CD4-positive, alpha-beta T cell treated with Interferon alpha-2 for 1 hour (primary cell): ENCODE measurements at places on chromosomes 13 and 19.
A peak's percentile ranks its signal among the peaks of the same experiment; 100 is the strongest.

DNA sequence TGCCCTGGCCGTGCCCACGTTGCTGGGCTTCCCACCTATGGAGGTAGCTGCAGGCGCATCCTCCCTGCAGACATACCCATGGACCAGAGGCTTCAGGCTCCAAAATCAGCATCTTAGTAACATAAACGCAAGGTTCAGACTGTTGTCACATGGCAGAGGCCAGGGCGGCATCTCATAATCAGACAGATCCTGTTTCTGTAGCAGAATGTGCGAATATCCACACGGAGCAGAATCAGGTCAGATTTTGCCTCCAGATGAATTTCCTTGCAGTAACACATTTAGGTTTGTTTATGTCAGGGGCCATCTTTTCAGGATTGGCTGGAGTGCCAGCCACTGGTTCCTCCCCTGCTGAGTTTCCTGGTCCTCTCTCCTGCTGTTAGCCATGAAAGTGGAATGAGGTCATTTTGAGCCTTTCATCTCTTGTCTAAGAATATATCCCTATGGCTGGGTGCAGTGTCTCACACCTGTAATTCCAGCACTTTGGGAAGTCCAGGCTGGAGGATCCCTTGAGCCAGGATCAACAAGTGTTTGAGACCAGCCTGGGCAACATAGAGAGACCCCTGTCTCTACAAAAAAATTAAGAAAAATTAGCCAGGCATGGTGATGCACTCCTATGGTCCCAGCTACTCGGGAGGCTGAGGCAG, 20.5 kb downstream of the SMARCA4 start:
- no peak for DNase-seq

DNA sequence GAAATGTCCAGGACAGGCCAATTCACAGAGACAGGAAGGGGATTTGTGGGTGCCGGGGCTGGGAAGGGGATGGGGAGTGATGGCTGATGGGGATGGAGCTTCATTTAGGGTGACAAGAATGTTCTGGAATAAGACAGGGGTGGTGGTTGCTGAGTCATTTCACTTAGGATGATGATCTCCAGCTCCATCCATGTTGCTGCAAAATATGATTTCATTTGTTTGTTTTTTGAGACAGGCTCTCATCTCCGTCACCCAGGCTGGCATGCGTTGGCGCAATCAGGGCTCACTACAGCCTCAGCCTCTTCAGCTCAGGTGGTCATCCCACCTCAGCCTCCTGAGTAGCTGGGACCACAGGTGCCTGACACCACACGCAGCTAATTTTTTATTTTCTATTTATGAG, 3.1 kb upstream of the JSRP1 start:
- DNase-seq, result no peak

- no peak for DNase-seq
Measured at GRCh38 chr19:43574424-43575155, 737 bp downstream of the XRCC1 start.

DNA sequence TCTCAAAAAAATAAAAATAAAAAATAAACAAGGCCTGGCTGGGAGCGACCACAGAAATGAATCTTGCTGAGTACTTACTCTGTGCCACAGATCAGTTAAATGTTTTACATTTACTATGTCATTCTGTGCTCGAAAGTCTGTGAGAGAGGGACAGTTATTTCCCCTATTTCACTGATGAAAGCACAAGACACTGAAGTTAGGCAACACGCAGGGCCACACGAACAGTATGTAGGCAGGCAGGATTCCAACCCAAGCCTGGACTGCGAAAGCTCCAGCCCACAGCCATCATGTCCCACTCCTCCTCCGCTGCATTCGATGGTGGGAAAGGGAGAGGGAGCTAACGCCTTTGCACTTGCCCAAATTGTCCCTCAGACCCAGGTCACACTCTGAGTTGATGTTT, 34.2 kb downstream of the RUBCNL start:
- DNase-seq, result peak; percentile 25

- no peak for DNase-seq
Measured at GRCh38 chr19:45716359-45717130, 14.2 kb downstream of the FBXO46 start.

DNA sequence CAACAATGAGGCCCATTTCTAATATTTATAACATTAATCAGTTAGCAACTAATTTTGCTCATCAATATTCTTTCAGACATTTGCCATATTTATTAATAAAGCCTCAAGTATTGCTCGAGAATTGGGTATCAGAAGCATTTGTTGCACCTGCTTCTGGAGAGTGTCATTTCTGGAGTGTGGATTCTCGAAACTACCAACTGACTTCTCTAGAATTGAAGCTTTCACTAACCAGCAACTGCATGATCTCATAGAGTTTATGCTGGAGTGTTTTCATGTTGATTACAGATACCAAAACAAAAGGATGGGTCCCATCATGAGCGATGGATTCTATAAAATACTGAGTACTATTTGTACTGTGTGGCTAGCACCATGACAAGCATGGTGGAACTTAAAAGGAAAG, 121.0 kb upstream of the SLC7A1 start:
- no peak for DNase-seq

GRCh38 chr13:49292742-49293486, 45.2 kb downstream of the CDADC1 start:
- DNase-seq, result no peak

GRCh38 chr13:73481886-73482445, 423.2 kb downstream of the KLF5 start:
- no peak for DNase-seq

GRCh38 chr13:23753458-23753857, 135.7 kb downstream of the MIPEP start:
- no peak for DNase-seq

GRCh38 chr13:98888222-98888889, 89.5 kb downstream of the DOCK9 start:
- no peak for DNase-seq

GRCh38 chr19:35018379-35018778, 11.9 kb upstream of the SCN1B start:
- no peak for DNase-seq

DNA sequence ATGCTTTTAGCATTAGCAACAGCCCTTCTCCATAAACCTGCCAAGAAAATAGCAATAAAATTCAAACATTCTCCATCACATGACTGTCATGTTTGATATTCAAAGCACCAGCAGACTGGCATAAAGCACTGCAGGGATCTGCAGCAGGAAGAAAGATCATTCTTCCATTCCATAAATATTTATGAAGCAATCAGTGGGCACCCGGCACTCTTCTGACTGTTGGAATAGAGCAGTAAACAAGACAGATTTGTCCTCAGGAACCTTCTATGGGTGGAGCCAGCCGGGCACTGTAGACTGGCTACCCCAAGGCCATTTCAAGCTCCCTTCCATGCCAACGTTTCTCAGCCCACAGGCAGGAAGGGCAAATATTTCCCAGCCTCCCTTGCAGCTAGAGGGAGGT, 25.5 kb downstream of the PLA2G4C start:
- DNase-seq, result no peak

DNA sequence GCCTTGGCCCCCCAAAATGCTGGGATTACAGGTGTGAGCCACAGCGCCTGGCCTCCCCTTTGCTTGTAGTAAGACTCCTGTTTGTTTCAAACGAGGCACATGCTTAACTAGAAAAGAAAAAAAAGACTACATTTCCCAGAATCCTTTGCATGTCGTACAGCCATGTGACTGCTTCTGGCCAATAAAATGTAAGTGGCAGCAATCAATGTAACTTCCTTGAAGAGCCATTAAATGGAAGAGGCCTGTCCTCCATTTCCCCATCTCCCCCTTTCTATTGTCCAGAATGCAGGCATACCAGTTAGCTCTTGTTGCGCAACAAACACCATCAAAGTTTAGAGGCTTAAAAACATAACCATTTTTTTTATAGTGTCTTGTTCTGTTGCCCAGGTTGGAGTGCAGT, 10.4 kb upstream of the GPR32 start:
- DNase-seq, result no peak

GRCh38 chr13:22175815-22176214, 504.9 kb downstream of the FGF9 start:
- no peak for DNase-seq

GRCh38 chr19:4060621-4061177, 6.0 kb downstream of the ZBTB7A start:
- DNase-seq, result no peak

DNA sequence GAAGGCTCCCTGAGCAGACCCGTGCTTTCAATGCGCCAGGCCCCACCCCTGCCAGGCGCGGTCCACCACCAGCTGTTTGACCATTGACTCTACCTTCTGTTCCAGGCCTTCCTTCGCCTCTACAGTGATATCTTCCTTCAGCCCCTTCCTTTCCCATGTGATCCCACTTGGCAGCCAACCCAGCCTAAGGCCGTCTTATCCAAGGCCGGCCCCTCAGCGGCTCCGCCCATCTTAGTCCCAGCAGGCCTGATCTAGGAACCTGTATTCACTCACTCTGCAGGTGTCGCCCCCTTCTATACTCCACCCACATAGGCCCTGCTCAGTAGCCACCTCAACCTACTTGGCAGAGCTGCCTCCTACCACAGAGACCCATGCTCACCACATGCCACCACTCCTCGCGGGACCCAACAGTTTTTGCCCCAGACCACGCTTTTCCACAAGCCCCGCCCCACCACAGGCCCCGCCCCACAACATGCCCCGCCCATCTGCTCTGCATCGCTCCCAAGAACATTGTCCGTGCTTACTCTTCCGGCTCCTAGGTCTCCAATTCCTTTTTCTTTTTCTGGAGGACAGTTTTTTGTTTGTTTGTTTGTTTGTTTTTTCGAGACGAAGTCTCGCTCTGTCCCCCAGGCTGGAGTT, 2.9 kb downstream of the RASIP1 start:
- no peak for DNase-seq

GRCh38 chr13:101985321-101985720, 416.5 kb downstream of the FGF14 start:
- no peak for DNase-seq

GRCh38 chr13:26813321-26813979, 52.9 kb upstream of the GPR12 start:
- no peak for DNase-seq

- peak; percentile 26 for DNase-seq
Measured at GRCh38 chr13:41268764-41269163, 5.4 kb upstream of the MTRF1 start.

DNA sequence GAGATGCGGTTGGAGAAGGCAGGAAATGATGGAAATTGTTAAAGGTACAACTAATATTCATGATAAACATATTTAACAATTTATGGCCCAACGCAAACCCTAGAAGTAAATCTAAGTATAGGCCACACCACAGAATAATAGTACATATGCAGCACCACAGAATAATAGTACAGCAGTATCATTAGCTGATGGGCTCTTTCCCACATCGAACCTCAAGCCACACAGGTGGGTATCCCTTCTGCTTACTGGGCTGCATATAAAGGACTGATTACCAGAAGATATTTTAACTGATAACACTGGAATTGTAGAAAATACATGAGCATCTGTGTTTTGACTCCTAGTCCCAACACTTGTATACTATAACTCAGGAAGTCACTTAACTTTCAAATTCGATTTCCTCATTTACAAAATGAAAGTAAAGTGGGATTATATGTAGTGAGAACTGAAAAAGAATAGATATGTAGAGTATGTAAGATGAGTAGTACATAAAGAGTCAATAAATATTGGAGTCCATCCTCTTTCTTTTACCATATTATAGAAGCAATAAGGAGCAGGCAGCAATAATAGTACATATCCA, 91.5 kb downstream of the TSC22D1 start:
- DNase-seq, result no peak

DNA sequence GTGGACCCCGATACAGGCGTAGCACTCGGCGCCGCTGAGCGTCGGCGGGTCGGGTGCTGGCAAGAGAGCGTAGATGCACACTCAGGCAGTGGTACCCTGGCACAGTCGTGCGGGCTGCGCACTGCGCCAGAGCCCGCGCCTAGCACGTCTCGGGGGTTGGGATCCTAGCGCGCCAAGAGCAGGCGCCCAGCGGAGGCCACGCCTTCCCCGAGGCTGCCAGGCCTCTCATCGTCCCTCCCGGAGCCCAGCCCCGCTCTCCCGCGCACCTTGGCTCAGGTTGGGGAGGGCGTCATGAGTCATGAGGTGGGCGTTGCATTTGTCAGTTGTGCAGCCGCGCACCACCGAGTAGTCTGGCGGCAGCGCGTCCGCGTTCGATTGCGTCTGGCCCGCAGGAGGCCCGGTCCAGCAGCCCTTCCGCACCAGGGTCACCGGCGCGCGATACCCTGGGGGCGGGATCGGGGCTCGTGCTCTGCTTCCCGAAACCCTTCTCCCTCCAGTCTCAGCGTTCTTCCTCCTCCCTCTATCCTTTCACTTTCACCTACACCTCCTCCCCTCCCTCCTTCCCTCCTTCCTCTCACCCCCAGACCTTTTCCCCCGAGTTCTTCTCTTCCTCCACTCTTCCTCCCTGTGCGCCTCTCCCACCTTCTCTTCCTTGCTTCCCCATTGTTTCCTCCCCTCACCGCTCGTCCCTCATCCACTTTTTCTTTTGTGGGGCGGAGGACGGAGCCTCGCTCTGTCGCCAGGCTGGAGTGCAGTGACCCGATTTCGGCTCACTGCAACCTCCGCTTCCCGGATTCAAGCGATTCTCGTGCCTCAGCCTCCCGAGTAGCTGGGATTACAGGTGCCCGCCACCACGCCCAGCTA, 3.5 kb downstream of the LYPD5 start:
- peak; percentile 44 for DNase-seq

DNA sequence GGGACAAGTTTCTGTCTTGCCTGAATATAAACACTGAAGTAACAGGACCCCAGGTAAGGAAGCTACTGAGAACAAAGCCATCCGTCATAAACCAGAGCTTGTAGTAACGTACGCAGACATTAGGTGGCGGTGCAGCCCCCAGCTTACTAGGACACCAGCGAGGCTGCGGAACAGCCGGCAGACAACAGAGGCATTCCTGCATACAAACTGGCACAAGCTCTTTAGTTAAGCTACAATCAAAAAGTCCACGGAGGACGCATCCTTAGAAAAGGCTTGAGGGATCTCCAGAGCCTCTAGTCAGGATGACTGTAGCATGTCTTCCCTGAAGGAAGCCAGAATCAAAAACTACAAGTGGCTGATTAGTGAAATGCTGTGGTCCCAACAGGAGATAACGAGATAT, 26.2 kb downstream of the ZNF160 start:
- DNase-seq, result peak; percentile 20

DNA sequence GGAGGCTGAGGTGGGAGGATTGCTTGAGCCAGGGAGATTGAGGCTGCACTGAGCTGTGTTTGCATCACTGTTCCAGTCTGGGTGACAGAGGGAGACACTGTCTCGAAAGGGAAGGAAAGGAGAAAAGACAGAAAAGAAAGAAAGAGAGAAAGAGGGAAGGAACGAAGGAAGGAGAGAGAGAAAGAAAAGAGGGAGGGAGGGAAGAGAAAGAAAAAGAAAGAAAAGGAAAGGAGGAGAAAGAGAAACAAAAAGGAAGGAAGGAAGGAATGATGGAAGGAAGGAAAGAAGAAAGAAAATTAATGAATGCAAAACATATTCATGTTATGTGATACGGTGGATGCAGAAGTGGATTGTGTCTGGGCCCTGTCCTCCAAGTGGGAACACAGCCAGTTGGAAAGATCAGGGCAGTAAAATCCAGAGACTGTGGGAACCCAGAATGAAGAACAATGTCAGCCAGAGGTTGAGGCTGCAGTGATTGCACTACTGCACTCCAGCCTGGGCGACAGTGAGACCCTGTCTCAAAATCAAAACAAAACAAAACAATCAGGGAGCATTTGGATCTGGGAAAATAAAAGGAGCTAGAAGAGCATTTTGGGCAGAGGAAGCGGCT, 6.2 kb downstream of the PHLDB3 start:
- DNase-seq, result no peak
